ENCODE measurements at places on chromosomes 12 and 14.

DNA sequence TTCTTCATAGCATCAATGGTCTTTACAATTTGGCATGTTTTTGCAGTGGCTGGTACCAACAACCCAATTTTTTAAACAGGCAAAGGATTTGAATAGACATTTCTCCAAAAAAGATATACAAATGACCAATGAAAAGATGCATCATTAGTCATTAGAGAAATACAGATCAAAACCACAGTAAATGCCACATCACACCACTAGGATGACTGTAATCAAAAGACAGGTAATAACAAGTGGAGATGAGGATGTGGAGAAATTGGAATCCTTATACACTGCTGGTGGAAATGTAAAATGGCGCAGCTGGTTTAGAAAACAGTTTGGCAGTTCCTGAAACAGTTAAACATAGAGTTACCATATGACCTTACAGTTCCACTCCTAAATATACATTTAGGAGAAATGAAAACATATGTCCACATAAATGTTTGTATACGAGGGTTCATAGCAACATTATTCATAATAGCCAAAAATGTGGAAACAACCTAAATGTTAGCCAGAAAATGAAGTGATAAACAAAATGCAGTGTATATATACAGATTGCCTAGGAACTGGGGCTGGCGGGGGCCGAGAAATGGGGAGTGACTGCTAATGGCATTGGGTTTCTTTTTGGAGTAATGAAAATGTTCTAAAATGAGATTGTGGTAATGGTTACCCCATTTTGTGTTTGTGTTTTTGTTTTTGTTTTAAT, 55.2 kb downstream of the TGFB3 start:
- no peak for DNase-seq

GRCh38 chr12:90211017-90211416, 502.4 kb upstream of the ATP2B1 start:
- DNase-seq, result no peak

- no peak for DNase-seq
Observed at GRCh38 chr14:64693810-64694165, 10.4 kb upstream of the PLEKHG3 start.

- no peak for DNase-seq
Observed at GRCh38 chr14:49134940-49135339, 451.2 kb downstream of the RPS29 start.

GRCh38 chr12:1517734-1518525, 76.5 kb downstream of the FBXL14 start:
- no peak for DNase-seq

- no peak for DNase-seq
Observed at GRCh38 chr14:105195522-105196264, 14.6 kb upstream of the NUDT14 start.

- no peak for DNase-seq
Observed at GRCh38 chr12:75852143-75852542, 179.4 kb downstream of the PHLDA1 start.

- DNase-seq, result no peak
Observed at GRCh38 chr14:97705107-97705506, 907.9 kb downstream of the VRK1 start.

DNA sequence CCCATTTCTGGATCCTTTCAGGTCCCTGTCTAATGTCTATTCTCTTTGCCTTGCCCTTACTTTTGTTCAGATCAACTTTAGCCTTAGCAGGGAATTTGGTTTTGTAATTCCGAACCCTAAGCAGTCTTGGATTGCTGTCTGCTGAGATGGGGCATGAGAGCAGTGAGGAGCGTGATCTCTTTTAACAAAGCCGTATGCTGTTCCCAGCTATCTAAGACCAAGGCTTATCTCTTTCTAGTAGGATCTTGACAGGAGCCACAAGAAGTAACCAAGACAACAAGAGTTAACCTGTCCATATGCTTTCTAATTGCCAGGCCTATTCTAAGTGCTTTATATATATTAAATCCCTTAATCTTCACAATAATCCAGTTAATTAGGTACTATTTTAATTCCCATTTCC, 4.5 kb upstream of the DHRS7 start:
- no peak for DNase-seq

DNA sequence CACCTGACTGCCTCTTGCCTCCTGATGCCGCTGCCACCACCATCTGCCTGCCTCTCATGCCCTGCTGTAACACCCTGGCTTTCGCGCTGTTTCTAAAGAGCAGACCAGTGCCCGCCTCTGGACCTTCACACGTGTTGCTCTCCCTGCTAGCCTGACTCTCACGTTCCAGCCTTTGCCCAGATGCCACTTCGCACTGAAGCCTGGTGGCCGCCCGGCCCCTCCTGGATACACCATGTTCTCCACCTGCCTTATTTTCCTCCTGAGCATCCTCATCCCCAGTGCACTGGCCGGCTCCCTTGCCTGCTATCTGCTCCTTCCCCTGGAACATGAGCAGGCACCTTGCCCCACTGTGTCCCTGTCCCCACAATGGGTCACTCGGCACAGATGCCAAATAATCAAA, 146.5 kb downstream of the PIWIL1 start:
- no peak for DNase-seq

DNA sequence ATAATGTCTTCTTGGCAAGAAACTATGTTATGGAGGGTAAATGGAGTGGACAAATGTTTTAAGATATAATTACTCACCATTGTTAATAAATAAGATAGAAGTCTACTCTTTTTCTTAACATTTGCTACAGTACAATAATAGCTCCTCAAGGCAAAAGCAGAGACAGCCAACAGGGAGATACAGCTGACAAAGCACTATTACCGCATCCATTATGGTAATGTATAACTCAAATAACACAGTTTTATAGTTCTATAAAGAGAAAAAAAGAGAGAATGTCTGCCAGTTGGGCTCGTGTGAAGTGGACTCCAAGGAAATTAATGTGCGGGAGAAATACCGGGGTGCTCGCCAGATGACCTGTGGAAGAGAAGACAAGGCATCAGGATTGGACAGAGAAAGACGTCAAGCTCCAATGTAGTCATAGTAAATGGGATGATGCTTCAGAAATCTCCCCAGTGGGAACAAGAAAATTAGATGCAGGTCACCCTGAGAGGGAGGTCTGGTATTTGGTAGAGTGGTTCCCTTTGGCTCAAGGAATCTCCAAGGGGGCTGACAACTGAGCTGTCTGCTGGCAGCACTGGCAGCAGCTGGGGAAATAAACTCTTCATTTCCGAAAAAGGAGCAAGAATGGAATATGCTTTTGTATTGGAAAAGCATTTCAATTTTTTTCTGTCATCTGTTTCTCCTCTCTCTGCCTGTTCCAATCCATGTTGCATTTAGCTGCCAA, 343.9 kb downstream of the LRFN5 start:
- no peak for DNase-seq

DNA sequence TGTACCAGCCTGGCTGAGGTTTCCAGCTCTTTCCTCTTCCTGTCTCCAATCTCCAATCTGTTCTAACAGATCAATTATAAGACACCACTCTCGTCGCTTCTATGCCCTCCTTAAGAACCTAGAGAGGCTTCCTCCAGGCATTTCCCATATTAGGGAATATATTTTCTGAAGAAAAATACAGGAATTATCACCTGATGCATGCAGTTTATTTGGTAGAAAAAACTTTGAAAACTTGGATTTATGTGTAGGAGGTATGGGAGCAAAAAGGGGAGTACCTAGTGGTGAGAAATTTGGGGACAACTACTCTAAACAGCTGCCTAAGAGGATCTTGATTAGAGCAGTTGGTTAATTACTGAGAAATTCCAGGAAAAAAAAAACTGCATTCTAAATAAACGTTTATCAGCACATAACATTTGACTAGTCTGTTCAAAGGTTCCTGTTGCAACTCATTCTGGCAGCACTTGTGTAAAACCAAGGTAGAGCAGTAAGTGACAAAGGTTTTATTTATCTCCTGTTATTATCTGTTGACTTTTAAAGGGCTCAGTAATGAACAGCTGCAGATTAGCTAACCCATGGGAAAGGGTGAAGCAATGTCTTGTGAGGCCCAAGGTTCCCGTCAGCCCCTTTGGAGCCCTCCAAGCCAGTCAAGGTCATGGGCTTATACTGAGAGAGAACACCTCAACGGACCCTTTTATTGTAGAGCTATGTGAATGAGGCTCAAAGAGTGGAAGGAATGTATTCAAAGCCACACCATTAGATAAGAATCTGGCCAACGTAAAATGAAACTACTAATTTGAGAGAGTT, 36.4 kb upstream of the NR1H4 start:
- no peak for DNase-seq

GRCh38 chr14:61553730-61554641, 141.3 kb upstream of the HIF1A start:
- DNase-seq, result no peak

GRCh38 chr12:103524238-103524875, 28.6 kb upstream of the C12orf42 start:
- DNase-seq, result no peak

DNA sequence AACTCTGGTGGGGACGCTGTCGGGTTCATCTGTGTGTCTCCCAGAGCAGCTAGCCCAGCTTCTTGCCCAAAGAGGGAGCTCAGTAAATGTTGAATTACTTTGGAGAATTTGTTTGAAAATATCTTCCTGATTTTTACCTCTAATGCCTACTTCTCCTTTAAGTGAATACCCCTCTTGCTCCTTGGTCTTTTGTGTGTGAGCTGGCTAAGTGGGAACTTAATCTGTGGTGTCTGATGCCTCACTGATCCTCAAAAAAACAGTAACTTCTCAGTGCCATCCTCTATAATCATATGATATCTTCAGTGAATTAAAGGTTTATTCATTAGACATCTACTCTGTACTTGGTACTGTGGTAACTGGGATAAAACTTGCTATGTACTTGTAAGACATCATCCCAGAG, 7.7 kb upstream of the PSMA6 start:
- DNase-seq, result no peak

GRCh38 chr14:86654558-86655184, 1124.7 kb downstream of the FLRT2 start:
- no peak for DNase-seq

- no peak for DNase-seq
Observed at GRCh38 chr14:61064210-61064609, 83.2 kb downstream of the SLC38A6 start.

GRCh38 chr12:88367231-88367630, 213.0 kb downstream of the KITLG start:
- no peak for DNase-seq
